ENCODE measurements at places on chromosomes 3 and 15. TPM values are rescaled to one million over a fixed set of nuclear protein-coding genes. Genes with fewer than 3 reads are reported as not detected.

DNA sequence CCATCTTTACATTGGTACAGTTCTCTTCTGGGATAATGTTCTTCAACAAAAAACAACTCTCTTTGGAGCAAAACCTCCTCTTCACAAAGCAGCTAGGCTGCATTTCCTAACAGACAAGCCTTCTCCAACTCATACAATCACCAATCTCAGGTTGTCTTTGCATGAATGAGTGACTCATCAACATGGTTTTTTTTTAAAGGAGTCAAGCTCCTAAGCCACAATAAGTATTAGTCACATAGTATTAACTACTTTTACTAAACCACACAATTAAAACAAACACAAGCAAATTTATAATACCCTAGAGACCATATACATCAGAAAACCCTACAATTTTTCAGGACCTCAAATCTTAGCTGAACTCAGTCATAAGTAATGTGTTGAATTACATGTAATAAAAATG lies 137.4 kb downstream of the TBC1D5 start:
- no peaks in the 10 kb centered on the region for H3K4me1 ChIP-seq
- DNase-seq: no peak
- no peaks in the 10 kb centered on the region for H3K27me3 ChIP-seq
- H3K36me3 ChIP-seq: no peaks in the 10 kb centered on the region

Gene LDHAL6B
- not detected for total RNA-seq

GRCh38 chr3:184348057-184348382 lies 10.6 kb downstream of the FAM131A start:
- H3K4me3 ChIP-seq: no peak overlapping the region
- DNase-seq: no peak
- H3K36me3 ChIP-seq: no peaks in the 10 kb centered on the region
- H3K27ac ChIP-seq: no peak overlapping the region
- H3K4me1 ChIP-seq: peaks cover 23% of the 10 kb centered on the region
- no peaks in the 10 kb centered on the region for H3K27me3 ChIP-seq

- no peak for DNase-seq
- no peak overlapping the region for H3K27ac ChIP-seq
- H3K4me1 ChIP-seq: peaks cover 7% of the 10 kb centered on the region
- H3K36me3 ChIP-seq: no peaks in the 10 kb centered on the region
Observed at GRCh38 chr3:190671658-190672057, 157.8 kb downstream of the IL1RAP start.

DNA sequence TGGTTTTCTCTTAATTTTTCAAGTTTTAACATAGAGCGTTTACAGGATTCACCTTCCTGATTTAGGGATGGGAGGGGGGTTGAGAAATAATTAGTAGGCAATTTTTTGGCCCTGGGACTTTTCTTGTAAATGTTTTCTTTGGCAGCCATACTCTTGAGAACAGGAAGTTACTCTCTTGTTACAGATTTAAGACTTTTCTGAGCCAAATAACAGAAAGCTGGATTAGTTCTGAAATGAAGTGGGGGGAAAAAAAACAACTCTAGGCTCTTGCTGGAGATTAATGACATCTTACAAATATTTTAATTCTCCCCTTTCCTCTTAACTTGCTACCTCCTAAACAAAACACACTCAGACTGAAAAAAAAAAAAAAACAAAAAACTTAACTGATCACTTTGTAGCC lies 13.8 kb upstream of the POLR2M start:
- no peak for DNase-seq
- H3K27ac ChIP-seq: no peak overlapping the region
- no peak overlapping the region for H3K4me3 ChIP-seq
- no peaks in the 10 kb centered on the region for H3K27me3 ChIP-seq
- H3K4me1 ChIP-seq: no peaks in the 10 kb centered on the region

- no peaks in the 10 kb centered on the region for H3K4me1 ChIP-seq
- no peak overlapping the region for H3K4me3 ChIP-seq
- DNase-seq: peak; percentile 7
- H3K27ac ChIP-seq: no peak overlapping the region
- H3K36me3 ChIP-seq: no peaks in the 10 kb centered on the region
Observed at GRCh38 chr3:124351430-124352148, 359.7 kb upstream of the ROPN1 start.

Gene MYLK
- 61.0 TPM for total RNA-seq

Gene FANCD2OS
- total RNA-seq: not detected

- no peak overlapping the region for H3K27ac ChIP-seq
- no peaks in the 10 kb centered on the region for H3K4me1 ChIP-seq
- H3K36me3 ChIP-seq: no peaks in the 10 kb centered on the region
- DNase-seq: no peak
- H3K4me3 ChIP-seq: no peak overlapping the region
Observed at GRCh38 chr3:121274411-121274810, 271.4 kb downstream of the POLQ start.

GRCh38 chr3:64484289-64484992 lies 203.4 kb downstream of the ADAMTS9 start:
- no peak overlapping the region for H3K4me3 ChIP-seq
- no peak overlapping the region for H3K27ac ChIP-seq
- H3K36me3 ChIP-seq: no peaks in the 10 kb centered on the region
- peak; percentile 86 for DNase-seq
- peaks cover 10% of the 10 kb centered on the region for H3K4me1 ChIP-seq

Gene ALS2CL
- total RNA-seq: 20.1 TPM

Measured in tibial nerve (tissue), 4 donors.